ENCODE measurements at places on chromosomes 4 and X.

GRCh38 chr4:130359542-130359941, 1263.6 kb downstream of the C4orf33 start:
- no peak for DNase-seq

- DNase-seq, result no peak
These were observed 35.5 kb upstream of the CD99L2 start for GRCh38 chrX:150933945-150934350.

DNA sequence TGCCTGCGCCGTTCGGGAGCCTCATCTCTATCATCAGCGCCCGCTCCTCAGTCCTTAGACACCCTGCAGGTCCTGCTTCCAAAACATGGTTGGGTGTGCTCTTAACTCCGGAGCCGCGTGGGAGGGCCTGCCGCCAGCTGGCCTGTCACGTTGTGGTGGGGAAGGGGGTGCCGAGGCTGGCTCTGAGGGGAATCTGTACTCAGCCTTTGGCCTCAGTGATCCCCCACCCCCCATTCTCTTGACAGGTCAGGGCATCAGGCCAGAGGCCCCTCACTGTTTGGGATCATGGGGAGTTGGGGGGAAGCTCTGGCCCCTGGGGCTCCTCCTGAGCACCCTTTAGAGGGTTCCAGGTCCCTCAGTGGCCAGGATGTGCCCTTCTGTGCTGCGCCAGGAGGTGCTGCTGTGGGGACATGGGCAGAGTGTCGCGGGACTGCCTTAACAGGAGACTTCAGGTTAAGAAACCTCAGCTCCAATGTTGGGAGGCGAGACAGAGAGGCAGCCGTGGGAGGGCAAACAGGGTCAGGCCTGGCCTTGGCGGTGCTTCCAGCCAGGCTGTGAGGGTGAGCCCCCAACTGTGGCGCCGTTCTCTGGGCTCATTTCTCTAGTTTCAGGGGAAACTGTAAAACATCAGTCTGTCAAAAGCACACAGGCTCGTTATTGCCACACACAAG, 33.5 kb downstream of the TRMT44 start:
- DNase-seq, result no peak

DNA sequence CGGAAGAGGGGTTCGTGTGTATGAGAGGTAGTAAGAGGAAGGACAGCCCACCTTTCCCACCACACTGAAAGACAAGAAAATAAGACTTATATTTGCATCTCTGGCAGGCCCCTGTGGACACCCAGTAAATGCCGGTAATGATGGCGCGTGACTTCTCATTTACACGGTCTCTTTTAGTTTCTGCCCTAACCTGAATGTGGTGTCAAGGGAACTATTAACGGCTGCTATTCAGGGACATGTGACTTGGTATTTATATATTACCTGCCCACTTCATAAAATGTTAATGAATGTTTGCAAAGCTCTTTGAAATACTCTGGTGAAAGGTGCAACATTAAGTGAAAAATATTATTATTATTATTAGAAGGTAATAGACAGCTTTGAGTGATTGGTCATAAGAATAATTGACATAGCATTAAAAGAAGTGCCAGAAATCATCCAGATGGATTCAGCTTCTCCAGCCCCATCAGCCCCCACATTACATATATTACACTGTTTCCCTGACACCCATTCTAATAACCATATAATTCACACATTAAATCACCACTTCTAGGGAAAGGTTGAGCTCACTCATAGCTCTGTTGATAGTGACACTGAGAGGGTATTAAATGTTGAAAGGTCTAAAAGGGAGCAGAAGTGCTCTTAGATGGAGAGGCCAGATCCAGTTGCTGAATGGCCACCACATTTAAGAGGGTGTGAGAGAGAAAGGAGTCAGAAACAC, 83.0 kb upstream of the BEND4 start:
- DNase-seq, result no peak

GRCh38 chr4:26081795-26082498, 167.9 kb downstream of the SMIM20 start:
- no peak for DNase-seq

- DNase-seq, result no peak
These were observed 39.3 kb upstream of the SMARCAD1 start for GRCh38 chr4:94168321-94168720.

DNA sequence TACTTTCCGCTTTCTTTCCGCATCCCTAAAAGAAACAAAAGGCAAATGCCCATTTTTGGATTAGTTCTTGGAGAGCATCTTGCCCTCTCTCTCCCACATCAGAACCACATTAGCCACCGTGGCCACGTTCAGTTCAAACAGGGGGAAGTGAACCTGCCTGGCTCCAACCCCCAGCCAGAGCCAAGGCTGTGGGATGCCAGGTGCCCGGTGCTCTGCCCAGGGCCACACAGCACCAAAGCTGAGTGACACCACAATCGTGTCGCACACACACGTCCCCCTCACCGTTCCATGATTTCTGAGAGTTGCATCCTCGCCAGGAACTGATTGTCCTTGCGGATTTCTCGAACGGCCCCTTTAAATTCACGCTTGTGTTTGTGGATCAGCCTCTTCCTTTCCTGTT, 24.3 kb downstream of the NOP14 start:
- DNase-seq, result no peak
